ENCODE measurements at places on chromosomes 1 and 21.

- DNase-seq = no peak
These were observed 121.9 kb upstream of the BMP8A start for GRCh38 chr1:39369565-39369964.

- no peak for DNase-seq
These were observed 15.0 kb upstream of the KCNN3 start for GRCh38 chr1:154884869-154885701.

DNA sequence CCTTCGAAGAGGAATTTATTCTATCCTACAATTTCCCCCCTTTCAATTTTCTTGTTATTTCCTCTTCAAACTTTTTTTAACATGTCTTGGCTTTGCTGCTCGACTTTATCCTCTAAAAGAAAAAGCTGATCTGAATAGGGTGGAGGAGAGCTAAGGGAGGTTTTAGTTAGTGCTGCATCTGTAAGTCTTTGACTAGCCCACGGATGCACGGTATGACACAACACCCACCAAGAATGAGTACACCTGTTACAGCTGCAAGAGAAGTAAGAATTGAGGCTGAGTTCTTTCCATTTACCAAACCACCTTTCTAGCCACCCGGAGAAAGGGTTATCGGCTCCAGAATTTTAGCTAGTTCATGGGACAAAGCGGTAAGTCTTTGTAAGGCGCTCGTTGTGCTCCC is 23.8 kb downstream of the SCCPDH start:
- DNase-seq = no peak

GRCh38 chr1:228076796-228077430 is 5.6 kb upstream of the ARF1 start:
- DNase-seq = no peak

DNA sequence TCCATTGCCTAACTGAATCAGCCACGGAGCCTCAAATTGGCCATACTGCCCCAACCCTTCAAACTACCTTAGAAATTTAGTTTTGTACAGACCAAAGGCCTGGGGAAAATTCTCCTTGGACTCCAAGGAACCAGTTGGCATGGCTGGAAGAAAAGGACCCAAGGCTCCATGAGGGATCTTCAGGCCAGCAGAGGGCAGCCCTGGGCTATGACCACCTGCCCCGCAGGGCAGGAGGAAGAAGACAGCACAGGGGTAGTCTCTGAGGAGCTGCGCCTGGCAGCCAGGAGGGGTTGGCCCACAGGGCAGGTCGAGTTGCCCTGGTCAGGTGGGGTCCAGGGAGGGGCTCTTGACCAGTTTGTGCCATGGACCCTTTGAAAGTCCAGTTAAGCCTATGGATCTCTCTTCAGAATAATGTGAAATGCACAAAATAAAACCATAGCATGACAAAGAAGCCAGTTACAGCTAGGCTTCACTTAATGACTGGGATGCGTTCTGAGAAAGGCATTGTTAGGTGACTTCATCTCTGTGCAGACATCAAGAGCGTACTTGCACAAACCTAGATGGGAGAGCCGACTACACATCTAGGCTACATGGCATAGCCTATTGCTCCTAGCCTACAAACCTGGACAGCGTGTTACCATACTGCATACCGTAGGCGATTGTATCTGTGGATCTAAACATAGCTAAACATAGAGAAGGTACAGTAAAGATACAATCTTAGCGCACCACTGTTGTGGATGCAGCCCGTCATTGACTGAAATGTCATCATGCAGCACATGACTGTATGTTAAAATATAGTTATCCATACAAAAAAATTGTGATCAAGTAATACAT is 26.1 kb downstream of the CACNA1S start:
- DNase-seq = peak; percentile 81

GRCh38 chr1:193077991-193078390 is 18.6 kb downstream of the RO60 start:
- DNase-seq = no peak
